ENCODE measurements at places on chromosomes 1 and 21.

- no peak for DNase-seq
These were observed 537.3 kb upstream of the PLXNA2 start for GRCh38 chr1:208781391-208782045.

GRCh38 chr21:42437786-42438185, 34.1 kb downstream of the UBASH3A start:
- no peak for DNase-seq

- no peak for DNase-seq
These were observed 7.8 kb upstream of the AMIGO1 start for GRCh38 chr1:109517337-109517736.

GRCh38 chr1:198699167-198700015, 60.6 kb downstream of the PTPRC start:
- peak; percentile 79 for DNase-seq

DNA sequence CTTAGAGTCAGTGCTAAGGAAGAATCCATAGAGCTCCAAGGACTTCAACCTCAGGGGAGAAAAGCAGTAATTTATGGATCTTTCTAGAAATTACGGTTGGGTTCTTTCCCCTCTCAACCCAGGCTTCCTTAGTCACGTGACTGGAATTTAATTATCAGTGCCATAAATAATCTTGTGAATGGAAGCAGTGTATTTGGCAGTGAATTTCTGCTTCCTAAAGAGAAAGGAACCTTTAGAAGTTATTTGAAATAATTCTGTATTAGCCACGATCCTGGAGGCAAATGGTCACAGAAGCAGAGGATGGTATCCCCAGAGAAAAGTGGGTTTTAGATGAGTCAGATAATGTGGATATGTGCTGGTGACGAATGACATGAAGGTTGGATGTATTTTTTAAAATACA, 89.6 kb downstream of the NFIA start:
- DNase-seq = no peak

- no peak for DNase-seq
These were observed 49.4 kb upstream of the DESI2 start for GRCh38 chr1:244603498-244603897.

DNA sequence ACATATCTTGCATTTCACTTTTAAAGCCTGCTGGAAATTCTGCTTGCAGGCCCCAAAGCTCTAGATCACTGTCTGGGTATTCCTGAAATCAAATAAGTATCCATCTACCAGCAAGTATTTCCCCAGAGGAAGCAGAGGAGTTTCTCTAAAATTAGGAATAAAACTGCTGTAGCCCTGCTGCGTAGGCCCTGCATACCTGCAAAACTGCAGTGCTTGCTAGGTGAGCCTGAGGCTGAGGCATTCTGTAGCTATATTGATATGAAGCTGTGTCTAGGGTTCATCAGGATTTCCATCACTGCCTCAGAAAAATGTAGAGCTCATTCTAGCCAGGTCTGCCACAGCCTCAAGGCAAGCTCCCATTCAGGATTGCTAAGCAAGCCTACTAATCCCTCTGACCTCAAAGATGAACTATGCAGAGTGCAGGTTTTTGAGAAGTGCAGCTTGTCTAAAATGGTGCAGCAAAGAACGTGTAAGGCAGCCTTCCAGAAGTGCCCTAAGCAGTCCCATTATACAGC, 28.7 kb downstream of the NPHS2 start:
- DNase-seq = no peak

- DNase-seq = no peak
These were observed 17.3 kb upstream of the TIPRL start for GRCh38 chr1:168161459-168161858.

- no peak for DNase-seq
These were observed 7.9 kb downstream of the CRABP2 start for GRCh38 chr1:156697481-156697880.

GRCh38 chr1:169731446-169731845, 2.4 kb downstream of the SELE start:
- DNase-seq = no peak

GRCh38 chr1:117231748-117232373, 21.1 kb upstream of the VTCN1 start:
- DNase-seq = no peak

DNA sequence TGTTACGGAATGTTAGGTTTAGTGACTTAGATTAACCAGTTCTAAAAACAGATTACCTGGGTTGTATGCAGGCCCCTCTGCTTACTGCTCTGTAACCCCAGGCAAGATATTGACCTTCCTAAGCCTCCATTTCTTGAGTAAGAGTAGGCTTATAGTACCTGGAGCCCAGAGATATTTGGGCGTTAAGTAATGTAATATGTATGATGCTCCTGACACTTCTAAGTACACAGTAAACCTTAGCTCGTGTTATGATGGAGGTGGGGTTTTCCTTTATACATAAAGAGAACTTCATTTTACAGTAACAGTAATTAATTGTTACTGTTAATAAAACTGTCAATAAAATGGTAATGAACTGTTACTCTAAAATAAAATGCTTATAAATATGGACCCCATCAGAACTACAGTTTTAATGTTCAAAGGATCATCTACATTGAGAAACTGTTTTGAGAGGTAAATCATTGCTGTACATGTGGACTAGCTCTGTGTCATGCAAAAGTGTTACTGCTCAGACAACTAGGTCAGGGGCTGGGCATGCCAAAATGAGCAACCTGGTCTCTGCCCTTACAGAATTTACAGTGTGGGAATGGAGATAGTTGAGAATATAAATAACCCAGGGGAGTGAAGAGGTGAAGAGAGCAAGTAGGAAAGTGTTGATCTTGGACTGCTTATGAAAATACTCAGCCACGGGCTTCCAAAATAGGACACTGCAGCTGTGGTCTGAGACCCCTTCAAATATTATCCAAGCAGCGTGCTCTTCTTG, 26.6 kb downstream of the LRRC8C start:
- DNase-seq = no peak

- DNase-seq = peak; percentile 43
These were observed at the start of gene VANGL1 for GRCh38 chr1:115641762-115642167. TSS of gene VANGL1 (plus strand) at chr1:115641970. CDS start at chr1:115651414, 9,444 bp downstream.

DNA sequence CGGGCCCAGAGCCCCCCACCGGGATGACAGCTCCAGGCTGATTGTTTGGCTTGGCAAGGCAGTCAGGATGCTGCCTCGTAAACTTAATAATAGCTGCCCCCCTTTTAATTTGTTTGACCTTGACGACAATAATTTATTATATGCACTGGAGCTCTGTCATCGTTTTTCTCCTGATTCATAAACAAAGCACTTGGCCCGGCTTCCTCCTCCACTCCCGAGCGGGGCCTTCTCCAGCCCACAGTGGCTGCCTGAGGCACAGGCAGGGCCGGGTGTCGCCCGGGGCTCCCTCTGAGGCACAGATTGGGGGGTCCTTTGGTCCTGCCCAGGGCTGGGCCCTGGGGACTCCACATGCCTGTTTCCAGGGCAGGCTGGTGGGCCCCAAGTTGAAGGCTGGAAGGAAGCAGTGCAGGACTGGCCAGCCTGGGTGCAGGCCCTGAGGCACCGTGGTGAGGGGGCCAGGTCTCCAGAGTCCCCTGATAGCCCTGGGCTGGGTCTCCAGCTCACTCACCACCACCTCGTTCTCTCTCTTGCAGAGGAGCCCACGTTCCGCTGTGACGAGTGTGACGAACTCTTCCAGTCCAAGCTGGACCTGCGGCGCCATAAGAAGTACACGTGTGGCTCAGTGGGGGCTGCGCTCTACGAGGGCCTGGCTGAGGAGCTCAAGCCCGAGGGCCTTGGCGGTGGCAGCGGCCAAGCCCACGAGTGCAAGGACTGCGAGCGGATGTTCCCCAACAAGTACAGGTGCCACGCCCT, 52.0 kb upstream of the ARHGEF16 start:
- DNase-seq = no peak

DNA sequence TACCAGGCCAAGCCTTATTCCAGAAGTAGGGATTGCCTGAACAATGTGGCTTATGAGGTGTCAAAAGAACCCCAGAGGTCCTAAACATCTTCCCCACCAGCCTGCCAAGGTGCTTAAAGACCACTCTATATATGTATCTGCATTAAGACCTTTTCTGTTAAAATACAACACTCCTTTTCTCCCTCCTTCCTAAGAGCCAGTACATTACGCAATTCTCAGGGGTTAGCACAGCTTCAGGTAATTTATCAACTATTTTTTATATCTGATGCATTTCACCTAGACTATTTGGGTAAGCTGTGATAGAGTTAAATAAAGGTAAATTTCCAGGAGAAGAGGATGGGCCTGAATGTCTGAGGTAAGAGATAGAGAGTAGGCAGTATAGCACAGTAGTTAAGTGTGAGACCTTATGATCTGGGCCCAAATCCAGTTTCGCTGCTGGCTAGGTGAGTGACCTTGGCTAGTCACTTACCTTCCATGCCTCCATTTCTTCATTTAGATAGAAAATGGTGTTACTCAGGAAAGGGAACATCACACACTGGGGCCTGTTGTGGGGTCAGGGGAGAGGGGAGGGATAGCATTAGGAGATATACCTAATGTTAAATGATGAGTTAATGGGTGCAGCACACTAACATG, 5.1 kb upstream of the CCN1 start:
- no peak for DNase-seq

GRCh38 chr1:155078469-155079209, at the start of gene EFNA3:
TSS of gene EFNA3 (plus strand) at chr1:155078837. CDS start at chr1:155078942, 105 bp downstream.
- peak; percentile 69 for DNase-seq

- no peak for DNase-seq
These were observed 7.8 kb upstream of the HSD17B7 start for GRCh38 chr1:162782671-162783070.

DNA sequence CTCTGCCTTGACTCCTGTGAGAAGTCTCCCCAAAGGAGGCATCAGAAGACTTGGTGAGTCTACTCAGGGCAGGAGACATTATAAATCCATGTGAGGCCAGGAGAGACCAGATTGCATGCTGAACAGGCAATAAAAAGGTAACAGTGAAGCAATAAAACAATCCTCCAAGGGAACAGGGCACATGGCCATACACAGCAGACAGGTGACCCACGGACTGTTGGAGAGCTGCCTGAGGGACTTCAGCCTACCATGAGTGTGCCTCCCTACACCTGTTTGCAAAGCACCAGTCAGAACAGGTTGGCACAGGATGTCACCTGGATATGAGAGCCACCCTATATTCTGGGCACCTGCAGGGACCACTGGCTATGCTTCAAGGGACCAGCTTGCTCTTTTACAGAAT, 67.6 kb downstream of the MAB21L3 start:
- no peak for DNase-seq

DNA sequence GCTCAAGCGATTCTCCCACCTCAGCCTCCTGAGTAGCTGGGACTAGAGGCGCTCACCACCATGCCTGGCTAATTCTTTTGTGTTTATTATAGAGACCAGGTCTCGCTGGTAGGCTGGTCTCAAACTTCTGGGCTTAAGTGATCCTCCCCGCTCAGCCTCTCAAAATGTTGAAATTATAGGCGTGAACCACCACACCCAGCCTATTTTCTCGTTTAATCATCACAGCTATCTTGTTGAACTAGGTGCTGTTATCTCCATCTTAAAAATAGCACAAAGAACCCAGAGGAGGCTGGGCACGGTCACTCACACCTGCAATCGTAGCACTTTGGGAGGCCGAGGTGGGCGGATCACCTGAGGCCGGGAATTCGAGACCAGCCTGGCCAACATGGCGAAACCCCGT, 28.1 kb downstream of the COL16A1 start:
- DNase-seq = no peak

- DNase-seq = no peak
These were observed 35.3 kb downstream of the MTF2 start for GRCh38 chr1:93114391-93114790.

DNA sequence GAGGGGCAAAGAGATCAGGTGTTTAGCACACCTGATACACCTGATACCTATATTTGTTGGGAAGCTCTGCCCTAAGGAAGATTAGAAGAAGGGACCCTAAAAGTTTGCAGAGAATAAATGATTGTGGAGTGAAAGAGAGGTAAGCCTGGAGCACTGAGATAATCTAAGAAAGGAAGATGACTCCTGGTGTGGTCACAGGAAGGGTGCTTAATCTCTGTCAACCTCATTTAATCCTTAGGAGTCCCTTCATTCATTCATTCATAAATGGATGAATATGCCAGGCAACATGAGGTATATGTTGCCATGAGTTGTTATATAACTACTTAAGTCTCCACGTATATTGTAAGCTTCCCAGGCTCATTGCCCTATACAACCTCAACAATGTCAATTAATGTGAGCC, 16.2 kb upstream of the MNDA start:
- no peak for DNase-seq

DNA sequence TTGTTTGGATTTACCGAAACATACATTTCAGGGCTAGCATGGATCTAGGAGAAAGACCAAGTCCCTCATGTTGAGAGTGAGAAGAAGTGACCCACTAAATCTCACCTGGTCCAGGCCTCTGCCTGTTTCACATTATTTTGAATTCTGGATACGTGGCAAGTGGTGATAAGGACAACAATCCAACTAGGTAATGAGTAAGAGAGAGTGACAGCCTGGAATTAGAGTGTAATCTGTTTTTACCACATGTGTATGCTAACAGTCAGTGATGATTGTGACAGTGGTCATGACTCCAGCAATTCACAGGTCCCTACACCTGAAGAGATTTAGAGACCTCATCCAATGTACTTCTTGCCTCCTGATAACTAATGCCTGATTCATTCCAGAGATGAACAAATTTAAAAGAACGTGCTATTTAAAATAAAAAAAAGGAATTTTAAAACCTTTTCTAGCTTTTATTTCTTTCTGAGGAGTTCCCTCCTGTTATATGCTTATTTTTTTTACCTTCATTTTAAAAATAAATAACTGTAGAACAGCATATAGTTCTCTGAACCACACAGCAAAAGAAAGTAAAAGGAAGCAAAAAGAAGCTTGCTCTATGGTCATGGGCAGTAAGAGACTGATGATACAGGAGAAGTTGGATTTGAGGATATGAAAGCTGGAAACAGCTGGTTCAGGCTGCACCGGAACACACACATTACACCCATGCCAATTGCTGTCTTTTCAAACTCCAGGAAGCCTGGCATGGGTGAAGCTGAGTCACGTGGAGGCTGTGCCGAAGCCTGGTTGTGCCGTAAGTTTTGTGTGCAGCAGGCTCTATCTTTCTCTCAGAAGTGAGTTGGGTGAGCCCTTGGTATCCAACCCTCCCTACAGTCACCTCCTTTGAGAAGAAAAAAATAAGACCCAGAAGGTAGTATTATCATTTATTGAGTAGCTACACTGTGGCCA, 14.7 kb downstream of the C1orf116 start:
- no peak for DNase-seq

All from stimulated activated CD4-positive, alpha-beta T cell treated with anti-CD3 and anti-CD28 coated beads, Interleukin-4, amount 100 ng/mL, for 1 hour (primary cell).